NCI-H69 (cell line): ENCODE measurements at places on chromosomes 11 and 22.

- peak; percentile 67 for DNase-seq
Observed at GRCh38 chr22:28299309-28299708, 380.3 kb upstream of the PITPNB start.

- no peak for DNase-seq
Observed at GRCh38 chr11:114924042-114924441, 245.7 kb downstream of the NXPE2 start.

- no peak for DNase-seq
Observed at GRCh38 chr11:119145551-119145950, 3.3 kb upstream of the ABCG4 start.

DNA sequence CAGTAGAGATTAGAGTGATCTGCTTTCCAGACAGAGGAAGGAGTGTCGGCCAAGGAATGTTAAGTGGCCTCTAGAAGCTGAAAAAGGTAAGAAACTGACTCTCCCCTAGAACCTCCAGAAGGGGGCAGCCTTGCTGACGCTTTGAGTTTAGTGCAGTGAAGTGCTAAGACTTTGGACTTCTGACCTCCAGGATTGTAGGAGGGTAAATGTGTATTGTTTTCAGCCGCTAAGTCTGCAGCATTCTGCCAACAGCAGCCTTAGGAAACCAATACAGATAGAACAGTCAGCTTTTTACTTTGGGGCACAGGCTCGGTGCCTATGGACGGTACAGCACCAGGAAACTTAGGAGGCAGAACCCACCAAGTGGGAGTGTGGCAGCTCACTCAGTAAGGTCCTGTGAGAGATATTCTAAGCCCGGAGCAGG is 3.6 kb upstream of the TBC1D22A start:
- peak; percentile 57 for DNase-seq

GRCh38 chr11:17742019-17742418 is 7.4 kb downstream of the KCNC1 start:
- DNase-seq = no peak

DNA sequence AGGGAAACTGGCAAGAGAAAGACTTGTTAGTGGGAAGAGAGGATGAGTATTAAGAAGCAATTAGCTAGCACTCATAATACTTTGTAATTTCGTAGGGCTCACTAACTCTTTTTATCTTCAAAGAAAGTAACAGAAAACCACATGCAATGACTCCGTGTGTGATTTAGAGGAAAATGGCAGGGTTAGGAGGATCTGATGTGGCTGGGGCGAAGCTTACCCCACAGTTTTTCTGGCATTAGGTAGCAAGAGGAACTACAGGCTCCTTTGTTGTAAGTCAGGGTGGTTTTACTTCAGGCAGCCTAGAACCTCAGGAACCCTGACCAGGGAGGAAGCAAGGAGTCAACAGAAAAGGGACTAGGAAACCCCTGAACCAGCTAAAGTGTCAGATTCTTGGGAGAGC is 89.7 kb downstream of the SPON1 start:
- no peak for DNase-seq
